Thoracic aorta (tissue), 2 donors: ENCODE measurements at places on chromosomes 7 and 10.

- H3K27me3 ChIP-seq: no peaks in the 10 kb centered on the region
- H3K4me3 ChIP-seq: peak overlapping the region; percentile 92
- peaks cover 3% of the 10 kb centered on the region for H3K4me1 ChIP-seq
- peak overlapping the region; percentile 91 for H3K27ac ChIP-seq
- DNase-seq: no peak
Observed at GRCh38 chr7:99473315-99473596, 566 bp downstream of the ZNF789 start.

DNA sequence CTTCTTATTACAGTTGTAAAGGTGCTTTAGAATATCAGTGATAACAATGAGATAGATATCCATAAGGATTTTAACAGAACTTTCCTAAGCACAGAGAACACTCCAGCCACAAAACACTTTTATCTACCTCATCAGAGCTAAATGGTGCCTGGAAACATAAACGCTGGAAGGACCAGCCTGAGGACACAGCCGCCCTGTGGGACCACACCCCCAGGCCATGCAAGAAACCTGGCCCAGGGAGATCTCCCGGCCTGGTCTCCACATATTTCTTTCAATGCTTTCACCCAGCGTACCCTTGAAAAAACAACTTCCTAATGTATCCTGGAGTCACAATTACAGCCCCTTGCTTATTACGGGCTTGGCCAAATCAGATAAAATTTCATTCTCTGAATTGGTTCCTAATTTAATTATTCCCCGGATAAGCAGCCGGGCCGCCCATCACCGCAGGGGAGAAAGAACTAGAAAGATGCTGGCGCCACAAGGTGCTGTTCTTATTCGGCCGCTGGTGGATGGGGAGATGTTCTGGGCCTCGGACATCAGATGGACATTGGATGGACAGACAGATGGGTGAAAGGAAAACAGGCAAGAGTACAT, 11.8 kb downstream of the CHST15 start:
- H3K4me1 ChIP-seq: no peaks in the 10 kb centered on the region
- DNase-seq: no peak
- H3K27ac ChIP-seq: no peak overlapping the region
- H3K4me3 ChIP-seq: no peak overlapping the region
- no peaks in the 10 kb centered on the region for H3K27me3 ChIP-seq

GRCh38 chr10:79066411-79067240, 2.1 kb upstream of the ZMIZ1 start:
- H3K27ac ChIP-seq: peak overlapping the region; percentile 43
- no peaks in the 10 kb centered on the region for H3K36me3 ChIP-seq
- H3K4me3 ChIP-seq: peak overlapping the region; percentile 94
- no peaks in the 10 kb centered on the region for H3K27me3 ChIP-seq

DNA sequence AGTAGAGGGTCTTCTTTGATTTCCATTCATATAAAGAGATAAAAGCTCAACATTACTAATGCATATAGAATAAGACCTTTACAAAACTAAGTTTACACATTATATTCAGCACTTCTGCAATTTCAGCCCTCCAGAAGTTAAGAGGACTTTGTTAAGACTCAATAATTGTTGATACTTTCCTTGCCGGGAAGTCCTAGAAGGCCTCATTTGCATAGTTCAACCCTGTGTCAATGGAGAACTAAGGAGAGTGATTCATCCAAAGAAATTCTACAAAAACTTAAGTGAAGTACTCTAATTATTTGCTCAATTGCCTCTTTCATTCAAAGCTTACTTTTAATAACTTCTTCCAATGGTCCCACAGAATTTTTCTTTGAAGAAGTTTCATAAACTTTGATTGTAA, 1060.3 kb upstream of the CELF2 start:
- H3K4me3 ChIP-seq: no peak overlapping the region
- no peak overlapping the region for H3K27ac ChIP-seq
- H3K4me1 ChIP-seq: no peaks in the 10 kb centered on the region
- no peak for DNase-seq

GRCh38 chr10:45407542-45407941, 33.5 kb downstream of the ALOX5 start:
- no peak for DNase-seq
- H3K27me3 ChIP-seq: no peaks in the 10 kb centered on the region
- H3K4me1 ChIP-seq: no peaks in the 10 kb centered on the region
- H3K36me3 ChIP-seq: no peaks in the 10 kb centered on the region
- H3K4me3 ChIP-seq: no peak overlapping the region
- H3K27ac ChIP-seq: no peak overlapping the region

- H3K4me3 ChIP-seq: no peak overlapping the region
- H3K36me3 ChIP-seq: no peaks in the 10 kb centered on the region
- no peaks in the 10 kb centered on the region for H3K27me3 ChIP-seq
- peaks cover 3% of the 10 kb centered on the region for H3K4me1 ChIP-seq
- no peak for DNase-seq
Observed at GRCh38 chr7:80940539-80941207, 21.8 kb upstream of the SEMA3C start.

GRCh38 chr7:103967401-103967800, 22.1 kb downstream of the RELN start:
- no peaks in the 10 kb centered on the region for H3K36me3 ChIP-seq
- H3K27ac ChIP-seq: no peak overlapping the region
- H3K27me3 ChIP-seq: no peaks in the 10 kb centered on the region

DNA sequence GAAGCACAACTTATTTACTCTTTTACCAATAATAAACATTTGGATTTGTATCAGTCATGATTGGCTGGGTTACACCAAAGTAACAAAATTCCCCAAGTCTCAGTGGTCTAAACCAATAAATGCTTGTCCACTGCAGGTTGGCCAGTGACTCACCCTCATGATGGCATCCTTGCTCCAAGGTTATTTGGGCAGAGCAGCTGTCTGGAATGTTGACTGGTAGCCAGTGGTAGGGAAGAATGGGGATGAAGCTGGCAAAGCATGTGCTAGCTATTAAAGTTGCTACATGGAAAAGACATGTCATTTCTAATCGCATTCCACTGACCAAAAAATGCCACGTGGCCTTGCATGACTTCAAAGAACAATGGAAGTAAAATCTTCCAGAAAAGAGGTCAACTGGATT, 1168.7 kb upstream of the CELF2 start:
- H3K4me1 ChIP-seq: peaks cover 5% of the 10 kb centered on the region
- no peaks in the 10 kb centered on the region for H3K27me3 ChIP-seq
- no peak overlapping the region for H3K27ac ChIP-seq

DNA sequence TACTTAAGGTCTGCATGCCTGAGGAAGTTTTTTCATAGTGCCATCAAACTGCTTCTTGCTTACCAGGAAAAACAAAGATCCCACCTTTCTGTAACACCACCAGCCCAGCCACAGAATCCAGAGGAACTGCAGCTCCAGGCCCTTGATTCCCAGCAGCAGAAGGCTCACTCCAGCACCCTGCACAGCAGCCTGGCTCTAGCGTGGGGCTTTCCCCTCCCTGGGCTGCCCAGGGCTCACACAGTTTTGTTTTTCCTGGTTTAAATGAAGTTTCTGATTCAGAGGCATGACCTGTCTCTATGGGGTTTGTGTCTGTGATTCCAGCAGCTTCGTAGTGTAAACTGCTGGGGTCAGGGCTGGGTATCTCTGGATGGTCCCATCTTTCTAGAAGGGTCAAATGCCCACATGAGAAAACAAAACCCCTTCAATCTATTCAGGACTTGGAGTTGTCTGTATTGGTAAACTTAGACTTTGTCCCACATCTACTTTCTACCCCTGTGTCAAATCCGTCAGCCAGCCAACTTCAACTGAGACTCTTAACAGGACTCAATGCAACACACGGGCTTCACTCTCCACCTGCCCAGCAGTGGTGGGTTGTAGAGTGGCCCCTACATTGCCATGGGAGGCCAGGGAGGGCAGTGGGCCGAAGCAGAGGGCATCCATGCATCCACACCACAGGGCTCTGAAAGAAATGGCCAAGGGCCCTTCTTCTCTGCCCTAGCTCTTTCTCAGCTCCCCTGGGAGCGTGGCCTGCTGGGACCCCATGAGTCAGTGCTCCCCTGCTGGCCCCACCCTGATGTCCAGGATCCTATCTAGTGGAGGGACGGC, 73.6 kb downstream of the ATXN7L1 start:
- H3K36me3 ChIP-seq: no peaks in the 10 kb centered on the region
- DNase-seq: no peak
- no peaks in the 10 kb centered on the region for H3K4me1 ChIP-seq

DNA sequence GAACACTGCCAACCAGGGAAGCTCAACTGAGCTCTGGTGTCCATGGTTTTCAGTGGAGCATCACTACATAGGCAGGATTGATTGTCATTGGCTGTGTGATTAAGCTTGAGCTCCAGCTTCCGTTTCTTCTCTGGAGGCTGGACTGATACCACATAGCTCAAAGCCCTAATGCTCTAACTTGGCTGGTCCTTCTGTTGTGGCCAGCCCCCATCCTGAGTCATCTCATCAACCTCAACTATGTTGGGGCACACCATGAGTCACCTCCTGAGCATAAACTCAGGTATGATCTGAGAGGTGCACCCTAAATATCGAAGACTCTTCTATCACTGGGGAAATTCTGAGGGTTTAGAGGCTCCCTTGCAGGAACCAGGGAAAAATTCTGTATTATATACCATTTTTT, 114.5 kb upstream of the INHBA start:
- H3K4me3 ChIP-seq: no peak overlapping the region
- no peak for DNase-seq
- no peak overlapping the region for H3K27ac ChIP-seq
- peaks cover 4% of the 10 kb centered on the region for H3K4me1 ChIP-seq
- H3K27me3 ChIP-seq: no peaks in the 10 kb centered on the region
